ENCODE measurements at places on chromosomes 7 and 10. TPM values are rescaled to one million over a fixed set of nuclear protein-coding genes. Genes with fewer than 3 reads are reported as not detected.

GRCh38 chr10:69317175-69317604 is 38.9 kb downstream of the HK1 start:
- DNase-seq, result no peak

Gene ANKRD2
- polyA plus RNA-seq, result 67.6 TPM

Gene ACSM6
- not detected for polyA plus RNA-seq

DNA sequence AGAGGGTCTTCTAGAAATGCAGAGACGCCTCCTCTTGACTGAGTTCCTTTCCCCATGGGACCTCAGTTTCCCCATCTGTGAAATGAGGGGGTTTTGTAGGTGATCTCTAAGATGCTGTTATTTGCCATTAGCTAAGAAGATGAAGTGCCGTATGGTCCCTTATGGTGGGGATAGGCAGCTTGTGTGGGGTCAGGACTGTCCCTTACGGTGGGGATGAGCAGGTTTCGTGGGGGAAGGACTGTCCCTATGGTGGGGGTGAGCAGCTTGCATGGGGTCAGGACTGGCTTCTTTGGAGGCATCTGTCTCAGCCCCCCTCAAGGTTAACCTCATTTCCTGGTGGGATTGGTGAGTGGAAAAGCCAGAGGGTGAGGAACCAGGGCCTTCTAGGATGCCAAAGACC is 148.3 kb upstream of the GPR26 start:
- no peak for DNase-seq

DNA sequence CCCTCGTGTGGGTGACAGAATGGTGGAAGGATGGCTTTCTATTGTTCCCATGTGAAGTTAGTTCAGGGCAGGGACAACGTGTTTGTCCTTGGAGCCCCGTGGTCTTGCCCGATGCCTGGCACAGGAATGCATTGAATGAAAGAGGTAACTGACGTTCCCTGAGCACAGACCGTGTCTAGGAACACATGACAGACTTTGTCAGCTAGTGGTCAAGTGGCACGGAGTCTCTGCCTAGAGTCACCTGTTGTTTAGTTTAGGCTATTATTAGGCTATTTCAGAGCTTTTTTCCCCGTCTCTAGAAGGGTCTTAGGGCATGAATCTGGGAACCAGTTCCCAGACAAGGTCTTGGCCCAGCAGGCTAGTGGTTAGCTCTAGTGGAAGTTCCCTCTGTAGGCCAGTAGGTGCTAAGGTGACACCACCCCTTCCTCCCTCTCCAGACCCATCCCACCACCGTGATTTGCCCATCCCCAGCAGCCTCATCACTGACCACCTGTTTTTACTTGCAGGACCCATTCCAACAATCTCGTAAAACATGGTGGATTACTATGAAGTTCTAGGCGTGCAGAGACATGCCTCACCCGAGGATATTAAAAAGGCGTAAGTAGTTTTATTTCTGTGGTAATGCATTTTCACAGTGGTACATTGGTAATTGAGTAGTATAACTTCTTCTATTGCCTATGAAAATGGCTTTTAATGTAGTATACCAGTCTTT is 21.4 kb downstream of the DNAJB6 start:
- DNase-seq, result no peak

DNA sequence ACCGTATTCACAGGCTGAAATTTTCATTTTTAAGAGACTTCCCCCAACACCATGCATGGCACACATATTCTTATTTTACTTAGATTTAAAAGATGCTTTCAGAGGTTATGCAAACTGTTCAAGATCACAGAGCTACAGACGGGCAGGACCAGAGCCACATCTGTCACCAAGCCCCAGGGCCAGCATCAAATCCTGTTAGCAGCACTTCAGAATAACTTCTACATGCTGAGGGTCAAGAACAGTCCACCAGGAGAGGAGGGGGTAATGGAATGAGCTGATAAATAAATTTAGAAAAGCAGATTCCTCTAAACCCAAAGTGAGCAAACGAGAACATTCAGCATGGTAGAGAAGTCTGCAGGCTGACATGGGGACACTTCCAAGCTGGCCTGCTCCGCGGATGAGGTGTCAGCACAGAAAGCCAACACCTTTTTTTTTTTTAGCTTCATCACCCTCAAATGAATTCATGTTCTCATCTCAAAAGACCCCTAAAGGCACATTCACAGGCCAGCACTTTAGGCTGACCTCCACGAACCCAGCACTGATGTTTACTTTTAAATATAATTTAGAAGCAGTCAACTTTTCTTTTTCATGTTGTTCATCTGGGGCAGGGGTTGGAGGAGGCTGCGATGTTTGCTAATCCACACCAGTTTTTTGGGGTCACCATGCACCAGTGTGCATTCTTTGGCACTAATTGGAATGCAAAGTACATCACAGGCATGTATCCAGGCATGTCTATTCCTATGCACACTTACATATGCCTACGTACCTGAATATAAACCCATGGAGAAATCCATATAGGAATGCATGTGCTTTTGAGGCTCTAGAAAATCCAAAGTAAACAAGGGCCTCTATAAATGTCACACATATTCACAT is 249.0 kb downstream of the TNS3 start:
- no peak for DNase-seq

DNA sequence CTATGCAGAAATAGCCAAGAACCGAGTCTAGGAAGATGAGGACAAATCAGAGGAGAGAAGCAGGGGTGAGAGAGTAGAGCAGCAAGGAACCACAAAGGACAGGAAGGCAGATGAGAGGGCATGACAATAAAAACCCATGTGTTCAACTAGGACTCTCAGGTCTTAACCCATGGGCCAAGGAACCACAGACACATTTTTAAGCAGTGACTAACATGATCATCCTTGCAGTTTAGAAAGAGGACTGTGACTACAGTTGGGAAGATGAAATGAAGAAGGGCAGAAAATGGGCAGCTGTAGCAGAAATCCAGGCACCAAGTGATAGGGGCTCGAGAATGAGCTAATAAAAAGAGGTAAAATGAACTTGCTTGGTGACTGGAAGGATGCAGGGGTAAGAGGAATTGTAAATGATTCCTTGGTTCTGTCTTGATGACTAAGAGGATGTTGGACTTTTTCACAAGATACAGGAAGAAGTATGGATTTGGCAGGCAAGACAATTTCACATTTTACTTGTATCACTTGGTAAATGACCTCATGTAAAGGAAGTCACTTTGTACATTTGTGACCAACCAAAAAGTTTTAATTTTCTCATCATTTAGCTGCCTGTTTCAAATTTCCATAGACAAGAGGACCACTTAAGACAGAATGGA is 22.8 kb downstream of the SGMS1 start:
- DNase-seq, result no peak

Gene NUTM2A
- polyA plus RNA-seq, result 2.4 TPM

DNA sequence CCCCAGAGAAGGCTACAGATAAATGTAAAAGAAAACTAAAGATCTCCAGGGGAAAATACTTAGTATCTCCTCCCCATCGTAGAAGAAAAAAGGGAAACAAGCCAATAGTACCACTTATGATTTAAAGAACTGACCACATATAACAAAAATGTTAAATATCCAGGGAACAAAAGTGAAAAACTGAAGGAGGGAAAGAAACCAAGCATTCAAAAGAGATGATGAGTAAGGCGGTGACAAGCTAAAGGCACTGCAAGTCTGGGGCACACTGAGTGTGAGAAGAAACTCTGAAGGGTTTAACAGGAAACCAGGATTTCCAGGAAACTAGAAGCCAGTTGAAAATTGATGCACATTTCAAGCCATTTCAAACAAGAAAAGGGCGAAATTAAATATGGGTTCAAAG is 226.3 kb downstream of the AHR start:
- no peak for DNase-seq

Gene CPVL
- polyA plus RNA-seq, result 3.2 TPM

GRCh38 chr10:44297963-44298362 is 86.9 kb downstream of the CXCL12 start:
- no peak for DNase-seq

- DNase-seq, result no peak
Observed at GRCh38 chr10:16653224-16653623, 131.5 kb upstream of the C1QL3 start.
